Activated effector memory CD4-positive, alpha-beta T cell treated with anti-CD3 and anti-CD28 coated beads, Interleukin-2, amount 50 U/mL, for 16 hours (primary cell): ENCODE measurements at places on chromosomes 7 and 10.

DNA sequence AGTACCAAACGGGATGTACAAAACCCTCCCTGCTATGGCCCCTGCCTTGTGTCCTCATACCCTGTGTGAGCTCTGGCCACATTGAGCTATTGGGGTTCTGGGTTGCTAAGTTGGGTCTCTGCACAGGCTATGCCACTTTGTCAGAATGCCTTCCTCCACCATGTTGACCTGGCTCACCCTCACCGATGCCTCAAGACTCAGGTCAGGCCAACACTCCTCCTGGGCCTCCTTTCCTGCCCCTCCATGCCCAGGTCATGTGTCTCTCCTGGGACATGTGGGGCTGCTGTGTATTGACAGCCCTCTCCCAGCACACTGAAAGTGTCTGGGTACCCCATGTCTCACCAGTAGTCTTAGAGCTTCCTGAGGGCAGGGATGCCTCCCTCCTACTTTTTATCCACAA is 14.6 kb downstream of the TRPV5 start:
- DNase-seq = no peak

GRCh38 chr7:142349670-142350405 is 92.0 kb upstream of the PRSS58 start:
- DNase-seq = no peak

DNA sequence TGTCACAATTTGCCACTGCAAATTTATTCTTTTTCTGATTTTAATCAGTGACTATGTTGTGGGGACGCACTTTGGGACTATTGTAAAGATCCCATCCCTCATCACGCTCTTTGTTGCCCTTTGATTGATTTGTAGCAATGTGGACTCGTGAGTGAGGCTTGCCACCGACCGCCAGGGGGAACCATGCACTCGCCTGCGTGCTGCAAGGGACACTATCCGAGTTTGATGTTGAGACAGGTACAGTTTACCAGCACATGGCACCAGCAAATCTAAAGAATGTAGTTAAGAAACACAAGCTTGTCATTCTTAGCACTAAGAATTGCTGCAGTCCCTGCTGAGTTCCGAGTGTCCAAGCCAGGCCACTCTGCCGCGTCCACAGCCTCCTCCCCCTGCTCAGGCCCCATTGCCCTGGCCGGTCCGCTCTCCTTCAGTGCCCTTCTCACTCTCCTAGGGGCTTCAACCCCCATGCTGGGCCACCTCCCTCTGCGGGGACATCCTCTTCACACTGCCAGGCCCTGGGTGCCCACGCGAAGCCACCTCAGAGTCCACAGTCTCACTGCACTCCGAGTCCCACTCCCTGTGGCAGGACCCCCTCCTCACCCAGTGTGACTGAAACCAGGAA is 2.0 kb upstream of the SFTPA2 start:
- peak; percentile 84 for DNase-seq

- no peak for DNase-seq
These were observed 20.2 kb downstream of the PLPP4 start for GRCh38 chr10:120477021-120477742.

DNA sequence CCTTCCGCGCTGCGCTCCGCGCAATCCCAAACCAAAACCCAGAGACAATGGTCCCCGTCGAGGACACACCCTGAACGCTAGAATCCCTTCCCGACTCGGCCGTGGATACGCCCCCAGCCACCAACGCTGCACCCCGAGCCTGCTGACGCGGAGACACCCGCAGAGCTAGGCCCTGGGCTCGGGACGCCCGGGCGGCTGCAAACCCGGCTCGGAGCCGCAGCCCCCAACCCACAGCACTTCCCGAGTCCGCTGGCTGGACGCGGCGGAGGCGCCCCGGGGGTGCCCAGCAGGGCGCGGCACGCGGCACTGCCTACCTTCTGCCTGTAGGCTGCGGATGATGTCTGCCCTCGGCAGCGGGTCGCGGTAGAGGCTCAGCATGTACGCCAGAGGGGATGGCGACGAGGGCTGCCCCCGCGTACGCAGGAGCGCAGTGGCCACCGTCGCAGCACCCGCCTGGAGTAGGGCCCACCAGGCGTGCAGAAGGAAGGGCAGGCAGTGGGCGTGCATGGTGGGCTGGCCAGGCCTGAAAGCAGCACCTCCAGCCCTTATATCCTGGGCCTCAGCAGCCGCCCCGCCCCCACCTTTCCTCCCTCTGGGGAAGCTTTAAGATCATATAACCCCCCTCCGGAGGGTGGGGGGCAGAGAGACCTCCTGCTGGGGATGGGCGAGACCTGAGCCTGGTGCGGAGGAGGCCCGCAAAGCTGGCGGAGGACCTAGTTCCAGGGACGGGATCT is at the start of gene NODAL:
TSS of gene NODAL (minus strand) at position 521 of the 734 bp plus-strand sequence. CDS start at position 507, 14 bp downstream.
- DNase-seq = no peak

DNA sequence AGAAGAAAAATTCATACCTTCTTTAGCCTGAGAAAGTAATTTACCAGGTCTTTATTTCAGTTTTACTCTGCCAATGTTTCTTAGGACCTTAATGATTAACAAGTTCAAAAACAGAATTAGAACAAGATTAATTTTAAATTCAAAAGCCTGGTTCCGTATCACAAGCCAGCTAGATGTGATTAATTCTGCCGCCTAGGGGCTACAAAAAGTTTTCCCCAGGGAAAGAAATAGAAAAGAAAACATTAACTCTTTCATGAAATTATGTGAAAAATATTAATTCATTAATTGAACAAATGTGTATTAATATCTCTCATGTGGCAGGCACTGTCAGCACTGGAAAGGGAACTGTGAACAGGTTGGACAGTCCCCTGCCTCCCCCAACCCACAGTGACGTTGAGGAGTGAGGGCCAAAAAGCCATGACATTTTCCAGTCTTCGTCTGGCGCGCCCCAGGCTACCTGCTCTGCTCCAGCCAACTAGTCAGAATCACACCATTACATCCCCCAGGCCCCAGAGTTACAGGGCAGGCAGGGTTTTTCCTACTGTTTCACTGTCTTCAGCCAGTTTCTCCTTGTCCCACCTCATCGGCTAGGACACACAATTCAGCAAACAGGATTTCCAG is 20.1 kb downstream of the TMEM176A start:
- no peak for DNase-seq
